ENCODE measurements at places on chromosomes 7 and 10.

- DNase-seq: peak; percentile 65
Measured at GRCh38 chr10:22651276-22651980, 63.0 kb downstream of the PIP4K2A start.

DNA sequence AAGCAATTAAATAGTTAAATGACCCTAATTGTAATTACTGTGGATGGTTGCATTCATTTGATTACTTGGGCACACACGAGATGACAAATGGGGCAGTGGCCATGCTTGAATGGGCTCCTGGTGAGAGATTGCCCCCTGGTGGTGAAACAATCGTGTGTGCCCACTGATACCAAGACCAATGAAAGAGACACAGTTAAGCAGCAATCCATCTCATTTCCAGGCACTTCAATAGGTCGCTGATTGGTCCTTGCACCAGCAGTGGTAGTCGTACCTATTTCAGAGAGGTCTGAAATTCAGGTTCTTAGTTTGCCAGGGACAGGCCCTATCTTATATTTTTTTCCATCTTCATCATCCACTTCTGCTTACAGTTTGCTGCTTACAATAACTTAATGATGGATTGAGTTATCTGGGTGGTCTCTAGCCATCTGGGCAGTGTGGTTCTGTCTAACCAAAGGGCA lies 8.3 kb downstream of the PCBD1 start:
- DNase-seq: peak; percentile 91

DNA sequence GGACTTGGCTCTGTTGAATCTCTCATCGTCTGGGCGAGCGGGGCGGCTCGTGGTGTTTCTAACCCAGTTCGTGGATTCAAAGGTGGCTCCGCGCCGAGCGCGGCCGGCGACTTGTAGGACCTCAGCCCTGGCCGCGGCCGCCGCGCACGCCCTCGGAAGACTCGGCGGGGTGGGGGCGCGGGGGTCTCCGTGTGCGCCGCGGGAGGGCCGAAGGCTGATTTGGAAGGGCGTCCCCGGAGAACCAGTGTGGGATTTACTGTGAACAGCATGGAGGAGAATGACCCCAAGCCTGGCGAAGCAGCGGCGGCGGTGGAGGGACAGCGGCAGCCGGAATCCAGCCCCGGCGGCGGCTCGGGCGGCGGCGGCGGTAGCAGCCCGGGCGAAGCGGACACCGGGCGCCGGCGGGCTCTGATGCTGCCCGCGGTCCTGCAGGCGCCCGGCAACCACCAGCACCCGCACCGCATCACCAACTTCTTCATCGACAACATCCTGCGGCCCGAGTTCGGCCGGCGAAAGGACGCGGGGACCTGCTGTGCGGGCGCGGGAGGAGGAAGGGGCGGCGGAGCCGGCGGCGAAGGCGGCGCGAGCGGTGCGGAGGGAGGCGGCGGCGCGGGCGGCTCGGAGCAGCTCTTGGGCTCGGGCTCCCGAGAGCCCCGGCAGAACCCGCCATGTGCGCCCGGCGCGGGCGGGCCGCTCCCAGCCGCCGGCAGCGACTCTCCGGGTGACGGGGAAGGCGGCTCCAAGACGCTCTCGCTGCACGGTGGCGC lies at the start of gene EN2:
EN2 (plus strand) TSS at position 19 of the 767 bp plus-strand sequence; CDS start at position 268, 249 bp downstream.
- DNase-seq: peak; percentile 45

DNA sequence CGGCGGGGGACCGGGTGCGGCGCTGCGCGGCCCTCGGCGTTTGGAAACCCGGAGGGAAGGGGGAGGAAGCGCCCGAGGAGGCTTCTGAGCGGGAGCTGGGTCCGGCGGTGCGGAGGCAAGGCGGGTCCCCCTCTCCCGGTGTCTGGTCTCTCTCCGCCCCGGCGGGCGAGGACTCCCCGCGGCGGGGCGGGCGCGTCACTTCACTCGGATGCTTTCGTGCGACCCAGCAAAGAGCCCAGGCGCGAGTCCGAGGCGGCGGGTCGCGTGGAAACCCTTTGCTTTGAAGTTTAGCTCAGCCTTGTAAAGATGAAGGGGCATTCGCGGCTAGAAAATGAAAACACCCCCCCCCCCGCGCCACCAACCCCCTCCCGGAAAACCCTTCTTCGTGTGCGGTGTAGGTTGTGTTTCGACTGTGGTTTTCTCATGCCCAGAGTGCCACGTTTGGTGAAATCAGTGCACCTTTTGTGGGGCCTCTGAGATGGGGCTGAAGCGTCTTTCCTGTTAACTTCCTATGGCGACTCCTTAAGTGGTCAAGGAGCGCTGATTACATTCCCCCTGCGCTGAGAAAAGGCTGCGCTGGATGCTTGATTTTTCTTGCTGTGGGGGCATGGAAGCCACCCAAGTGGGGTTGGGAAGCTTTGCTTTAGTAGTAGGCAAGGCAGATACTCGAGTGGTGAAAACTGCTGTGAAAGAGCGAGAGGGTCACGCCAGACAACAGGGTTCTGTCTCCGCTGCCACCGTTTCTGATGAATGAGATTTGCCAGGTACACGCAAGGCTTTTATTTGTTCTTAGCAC lies 876 bp downstream of the GNAI1 start:
- DNase-seq: peak; percentile 60

DNA sequence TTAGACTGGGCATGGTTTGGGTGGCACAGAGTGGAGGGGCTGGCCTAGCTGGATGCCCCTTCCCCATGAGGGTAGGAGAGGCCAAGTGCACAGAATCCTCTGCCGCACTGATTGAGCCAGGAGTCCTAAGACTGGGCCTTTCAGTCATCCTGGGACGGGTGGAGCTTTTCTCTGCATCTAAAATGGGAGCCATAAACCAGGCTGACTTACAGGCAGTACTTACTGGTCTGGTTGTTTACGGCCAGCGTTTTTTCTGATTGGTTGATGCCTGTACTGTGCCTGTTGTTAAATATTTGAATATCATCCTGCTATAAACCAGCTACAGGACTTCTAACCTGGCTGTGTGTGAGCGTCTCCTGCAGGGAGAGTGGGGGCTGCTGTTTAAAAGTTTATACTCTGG lies 107.8 kb downstream of the CDH23 start:
- DNase-seq: no peak

- peak; percentile 67 for DNase-seq
Measured at GRCh38 chr7:74026903-74027682, 880 bp upstream of the ELN start.

GRCh38 chr10:29322918-29323317 lies 34.0 kb downstream of the LYZL1 start:
- DNase-seq: no peak

DNA sequence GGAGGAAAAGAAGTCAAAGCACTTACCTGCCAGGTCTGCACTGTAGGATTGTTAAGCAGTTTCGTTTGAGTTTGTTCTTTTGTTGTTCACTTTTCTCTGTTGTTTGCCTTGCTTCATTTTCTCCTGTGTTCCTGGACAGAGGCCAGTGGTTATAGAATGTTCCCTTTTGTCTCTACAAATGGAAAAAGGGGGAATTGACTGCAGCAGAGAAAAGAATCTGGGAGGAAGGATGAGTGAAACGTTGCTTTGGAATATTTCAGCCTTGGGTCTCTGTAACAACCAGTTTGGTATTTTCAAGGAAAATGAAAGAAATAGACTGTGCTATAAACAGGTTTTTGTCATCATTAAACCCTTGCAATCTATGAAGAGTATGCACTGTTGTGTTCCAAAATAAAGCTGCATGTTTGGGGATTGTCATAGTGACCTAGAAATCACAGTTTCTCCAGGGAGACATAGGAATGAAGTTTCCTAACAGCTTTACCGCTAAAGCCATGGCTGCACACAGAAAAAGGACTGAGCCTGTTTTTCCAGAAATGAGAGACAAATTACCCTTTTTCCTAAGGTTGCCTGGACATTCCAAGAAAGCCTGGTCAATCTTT lies 60.8 kb upstream of the HABP2 start:
- DNase-seq: no peak

- no peak for DNase-seq
Measured at GRCh38 chr10:79479283-79479909, 32.9 kb upstream of the EIF5AL1 start.

GRCh38 chr7:41964183-41964753 lies 261.4 kb upstream of the INHBA start:
- DNase-seq: no peak

DNA sequence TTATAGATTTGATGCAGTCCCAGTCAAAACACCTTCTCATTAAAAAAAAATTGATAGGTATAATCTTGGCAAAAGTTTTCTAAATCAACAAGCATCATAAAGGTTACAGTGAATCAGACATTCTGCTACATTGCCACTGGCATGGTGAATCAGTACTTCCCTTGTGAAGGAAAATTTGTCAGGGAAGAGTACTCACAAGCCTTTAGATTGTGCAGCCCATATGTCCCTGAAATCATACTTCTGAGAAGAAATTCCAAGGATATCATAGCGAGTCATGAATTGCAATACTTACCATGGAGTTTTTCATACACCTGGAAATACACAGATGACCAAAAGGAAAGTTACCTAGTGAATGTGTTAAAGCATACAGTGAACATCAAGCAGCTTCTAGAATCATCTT lies 17.2 kb downstream of the VSTM2A start:
- no peak for DNase-seq

DNA sequence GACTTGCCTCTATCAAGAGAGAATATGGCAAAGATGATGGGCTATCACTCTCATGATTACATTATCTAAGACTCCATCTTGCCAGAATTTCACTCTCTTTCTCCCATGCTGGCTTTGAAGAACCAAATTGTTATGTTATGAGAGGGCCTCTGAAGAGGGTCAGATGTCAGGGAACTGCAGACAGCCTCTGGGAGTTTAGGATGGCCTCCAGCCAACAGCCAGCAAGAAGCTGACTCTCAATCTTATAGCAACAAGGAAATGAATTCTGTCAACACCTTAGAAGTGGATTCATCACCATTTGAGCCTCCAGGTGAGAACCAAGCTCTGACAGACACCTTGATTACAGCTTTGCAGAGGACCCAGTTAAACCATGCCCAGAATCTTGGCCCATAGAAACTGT lies 33.6 kb downstream of the ZNF22 start:
- DNase-seq: no peak

- DNase-seq: no peak
Measured at GRCh38 chr7:95490231-95490762, 4.6 kb downstream of the ASB4 start.

GRCh38 chr7:78516450-78516849 lies 717.9 kb downstream of the PHTF2 start:
- DNase-seq: no peak

DNA sequence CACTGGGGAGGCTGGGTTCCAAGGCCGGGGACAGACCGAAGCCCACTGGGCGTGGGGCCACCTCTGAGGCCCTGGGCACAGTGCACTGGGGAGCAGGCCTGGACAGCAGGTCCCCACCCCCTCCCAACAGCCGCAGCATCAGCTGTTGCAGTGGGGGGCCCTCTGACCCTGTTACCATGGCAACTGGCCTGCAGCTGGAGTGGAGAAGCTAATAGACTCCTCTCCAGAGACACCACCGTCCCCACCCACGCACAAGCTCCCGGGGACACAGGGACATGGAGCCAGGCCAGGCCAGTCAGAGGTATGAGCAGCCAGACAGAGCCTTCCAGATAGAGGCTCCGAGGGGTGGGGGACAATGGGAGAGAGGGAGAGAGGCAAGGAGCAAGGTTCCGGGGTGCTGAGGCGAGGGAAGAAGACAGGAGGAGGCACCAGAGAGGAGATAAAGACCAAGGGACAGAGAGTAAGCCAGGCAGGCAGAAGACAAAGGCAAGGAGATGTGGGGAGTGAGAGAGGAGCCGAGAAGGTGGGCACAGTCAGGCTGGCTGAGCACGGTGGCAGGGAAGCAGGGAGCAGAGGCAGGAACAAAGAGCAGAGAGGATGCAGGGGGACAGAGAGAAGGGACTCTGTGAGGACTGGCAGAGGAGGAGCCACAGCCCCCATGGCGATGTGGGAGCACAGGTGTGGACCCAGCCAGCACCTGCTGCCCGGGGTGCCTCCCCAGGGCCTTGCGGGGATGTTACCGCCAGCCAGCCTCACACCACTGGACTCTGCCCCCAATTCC lies 6.7 kb downstream of the KCNH2 start:
- no peak for DNase-seq

DNA sequence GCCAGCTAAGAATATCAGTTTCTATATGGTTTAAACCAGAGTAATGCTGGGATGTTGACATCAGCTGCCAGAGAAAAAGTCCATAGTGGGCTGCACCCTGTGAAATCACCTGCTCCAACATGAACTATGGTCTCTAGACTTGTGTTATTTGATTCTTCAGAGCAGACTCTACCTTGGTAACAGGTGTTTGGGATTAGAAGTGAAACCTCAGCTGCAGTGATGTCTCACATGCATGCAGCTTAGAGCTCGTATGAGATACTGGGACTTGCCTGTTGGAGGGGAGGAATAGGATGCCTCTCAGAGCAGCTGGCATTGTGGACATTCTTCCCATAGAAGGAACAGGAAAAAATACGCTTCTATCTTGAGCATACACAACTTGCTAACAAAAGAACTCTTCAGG lies 287.1 kb upstream of the CSTF2T start:
- no peak for DNase-seq

GRCh38 chr7:77907281-77907680 lies 108.7 kb downstream of the PHTF2 start:
- no peak for DNase-seq

DNA sequence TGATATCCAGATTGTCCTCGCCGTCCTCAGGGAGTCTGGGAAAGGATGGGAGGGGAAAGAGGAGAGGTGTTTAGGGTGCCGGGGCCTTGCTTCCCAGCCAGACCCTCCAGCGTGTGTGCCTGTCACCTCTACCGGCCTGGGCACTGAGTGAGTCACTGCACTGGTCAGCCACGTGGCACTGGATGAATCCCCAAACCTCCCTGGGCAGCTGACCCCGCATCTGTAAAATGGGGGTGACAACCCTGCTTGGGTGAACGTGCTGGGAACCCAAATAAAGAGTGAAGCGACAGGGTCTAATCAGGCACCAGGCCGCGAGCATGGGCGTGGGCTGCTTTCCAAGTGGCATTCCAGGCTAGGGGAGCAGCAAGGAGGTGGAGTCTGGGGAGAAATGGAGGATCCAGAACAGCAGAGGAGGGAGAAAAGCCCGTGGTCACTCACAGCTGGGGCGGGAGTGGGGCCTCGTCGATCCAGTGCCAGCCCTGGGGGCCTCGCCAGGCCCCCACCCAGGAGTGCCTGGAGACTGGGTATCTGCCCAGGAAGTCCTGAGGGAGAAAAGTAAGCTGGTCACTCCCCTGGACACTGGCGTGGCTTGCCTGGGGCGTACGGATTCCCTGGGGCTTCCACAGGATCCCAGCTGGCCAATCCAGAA lies 29.7 kb downstream of the KLRG2 start:
- DNase-seq: no peak

DNA sequence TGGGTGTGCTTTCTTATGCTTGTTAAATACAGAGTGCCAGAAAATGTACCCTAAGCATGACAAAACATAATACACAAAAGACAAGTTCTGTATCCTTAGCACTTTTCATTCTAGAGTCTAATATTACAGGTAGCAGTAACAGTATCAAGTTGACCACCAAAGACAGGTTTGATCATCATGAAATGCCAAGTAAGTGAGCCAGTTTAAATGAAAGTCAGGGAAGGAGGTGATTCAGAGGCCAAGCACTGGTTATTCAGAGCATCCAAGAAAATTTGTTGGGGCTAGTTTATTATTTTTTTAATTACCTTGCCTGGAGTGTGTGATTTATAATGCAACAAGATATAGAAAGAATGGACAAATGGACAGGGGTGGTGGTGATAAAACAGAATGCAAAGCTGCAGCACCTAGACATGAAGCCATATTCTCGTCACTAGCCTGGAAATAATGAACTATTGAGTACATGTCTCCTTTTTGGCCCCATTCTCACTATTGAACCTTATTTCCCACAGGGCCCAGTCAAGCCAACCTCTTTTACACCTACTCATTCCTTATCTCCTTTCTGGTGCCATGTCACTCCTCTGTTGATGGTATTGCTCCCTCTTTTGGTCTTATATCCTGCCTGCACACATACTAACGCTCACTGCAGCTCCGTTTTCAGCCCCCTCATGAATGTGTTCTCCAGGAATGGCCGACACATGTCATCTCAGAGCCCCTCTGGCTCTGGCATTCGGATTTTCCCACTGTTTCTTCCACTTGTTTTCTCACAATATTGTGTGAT lies 78.6 kb upstream of the GLCCI1 start:
- no peak for DNase-seq
